Stimulated activated CD4-positive, alpha-beta T cell treated with anti-CD3 and anti-CD28 coated beads, Interleukin-1b, Interleukin-23, amount 100 ng/mL, for 1 hour (primary cell): ENCODE measurements at places on chromosomes 16 and 17.

- DNase-seq: no peak
These were observed 164.7 kb downstream of the CNTNAP4 start for GRCh38 chr16:76441876-76442275.

DNA sequence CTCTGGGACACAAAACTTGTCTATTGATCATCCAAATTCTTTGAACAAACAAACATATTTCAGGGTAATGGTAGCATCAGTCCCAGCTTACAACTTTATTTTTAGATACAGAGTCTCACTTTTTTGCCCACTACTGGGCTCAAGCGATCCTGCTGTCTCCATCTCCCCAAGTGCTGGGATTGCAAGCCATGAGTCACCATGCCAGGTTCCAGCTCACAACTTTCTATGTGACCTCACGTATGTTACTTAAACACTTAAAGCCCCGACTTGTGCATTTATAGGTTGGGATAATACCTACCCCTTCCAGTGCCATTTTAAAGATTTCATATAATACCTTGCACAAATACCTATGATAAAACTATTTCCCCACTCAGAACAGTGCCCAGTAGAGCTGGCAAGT lies 42.0 kb upstream of the KSR1 start:
- DNase-seq: no peak

DNA sequence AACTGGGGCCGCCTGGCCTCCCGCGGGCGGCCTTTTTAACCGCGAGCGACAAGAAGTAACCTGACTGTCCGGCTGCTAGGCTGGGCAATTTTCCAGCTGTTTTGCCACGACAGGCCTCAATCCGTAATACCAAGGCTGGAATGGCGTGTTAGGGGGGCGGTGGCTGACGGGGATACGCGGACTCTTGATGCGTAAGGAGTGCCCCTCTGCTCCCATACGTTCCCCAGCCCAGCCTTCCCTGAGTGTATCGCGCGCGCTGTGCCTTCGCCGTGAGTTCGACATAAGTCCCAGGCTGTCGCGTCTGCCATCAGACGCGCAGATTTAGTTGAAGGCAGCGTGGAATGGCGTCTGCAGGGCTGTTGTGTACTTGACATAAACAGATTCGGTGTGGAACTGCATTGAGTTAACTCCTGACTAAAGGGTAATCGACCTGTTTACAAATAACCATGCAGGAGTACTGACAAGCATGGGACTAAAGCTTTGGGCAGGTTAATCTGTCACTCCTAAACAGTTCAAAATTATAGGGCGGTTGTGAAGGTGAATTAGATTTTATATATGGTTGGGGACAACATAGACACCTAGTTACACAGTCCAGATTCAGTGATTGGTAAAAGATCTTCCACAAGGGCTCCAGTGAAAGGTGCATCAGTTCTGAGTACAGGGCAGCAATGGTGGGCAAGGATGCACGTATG lies 16.6 kb upstream of the ERN1 start:
- DNase-seq: no peak

DNA sequence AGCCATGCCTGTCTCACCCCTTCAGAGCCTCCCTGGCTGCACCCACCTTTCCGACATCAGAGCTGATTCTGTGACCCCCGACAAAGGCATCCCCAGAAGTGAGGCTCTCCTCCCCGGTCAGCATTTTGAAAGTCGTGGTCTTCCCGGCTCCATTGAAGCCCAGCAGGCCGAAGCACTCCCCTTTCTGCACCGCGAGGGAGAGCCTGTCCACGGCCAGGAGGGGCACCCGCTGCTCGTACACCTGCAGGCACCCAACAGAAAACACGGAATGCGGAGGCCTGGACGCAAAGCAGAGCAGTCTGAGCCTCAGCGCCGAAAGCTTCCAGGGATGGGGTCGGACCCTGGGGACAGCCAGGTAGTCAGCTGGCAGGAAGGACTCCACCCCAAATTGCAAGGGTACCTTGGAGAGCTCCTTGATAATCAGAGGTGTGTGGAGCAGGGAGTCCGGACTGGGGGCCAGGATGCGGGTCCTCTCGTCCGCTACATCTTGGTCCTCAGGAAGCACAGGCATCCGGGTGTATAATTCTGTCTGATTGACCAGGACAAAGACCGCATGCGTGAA lies 13.1 kb upstream of the RNPS1 start:
- no peak for DNase-seq

GRCh38 chr17:78806451-78806850 lies 24.4 kb upstream of the CYTH1 start:
- no peak for DNase-seq

DNA sequence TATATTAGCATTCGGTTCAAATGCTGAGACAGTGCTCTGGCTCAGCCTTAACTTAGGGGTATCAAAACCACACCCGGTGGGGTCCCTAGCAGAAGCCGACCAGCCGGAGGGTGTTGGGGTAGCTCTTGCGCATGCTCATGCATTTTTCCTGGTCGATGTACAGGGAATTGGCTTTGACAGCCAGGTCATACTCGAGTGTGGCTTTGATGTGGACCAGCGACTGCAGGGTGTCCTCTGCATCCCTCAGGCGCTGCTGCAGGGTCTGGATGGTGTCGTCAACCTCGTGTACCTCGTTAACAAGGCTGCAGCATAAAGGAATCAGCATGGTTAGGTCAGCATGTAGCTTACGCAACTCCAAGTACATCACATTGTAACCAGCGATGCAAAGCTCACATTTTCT lies 37.5 kb downstream of the TEKT3 start:
- no peak for DNase-seq

GRCh38 chr16:68355447-68356248 lies 44.8 kb downstream of the PRMT7 start:
- no peak for DNase-seq

DNA sequence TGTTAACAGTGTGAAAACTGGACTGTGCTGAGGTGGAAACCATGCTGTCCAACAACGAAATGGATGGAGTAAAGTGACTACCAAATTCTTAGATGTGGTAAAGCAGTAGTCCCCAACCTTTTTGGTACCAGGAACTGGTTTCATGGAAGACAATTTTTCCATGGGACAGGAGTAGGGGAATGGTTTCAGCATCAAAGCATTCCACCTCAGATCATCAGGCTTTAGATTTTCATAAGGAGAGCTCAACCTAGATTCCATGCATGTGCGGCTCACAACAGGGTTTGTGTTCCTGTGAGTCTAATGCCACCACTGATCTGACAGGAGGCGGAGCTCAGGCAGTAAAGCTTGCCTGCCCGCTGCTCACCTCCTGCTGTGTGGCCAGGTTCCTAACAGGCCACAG lies 11.5 kb downstream of the SLX4 start:
- DNase-seq: no peak

DNA sequence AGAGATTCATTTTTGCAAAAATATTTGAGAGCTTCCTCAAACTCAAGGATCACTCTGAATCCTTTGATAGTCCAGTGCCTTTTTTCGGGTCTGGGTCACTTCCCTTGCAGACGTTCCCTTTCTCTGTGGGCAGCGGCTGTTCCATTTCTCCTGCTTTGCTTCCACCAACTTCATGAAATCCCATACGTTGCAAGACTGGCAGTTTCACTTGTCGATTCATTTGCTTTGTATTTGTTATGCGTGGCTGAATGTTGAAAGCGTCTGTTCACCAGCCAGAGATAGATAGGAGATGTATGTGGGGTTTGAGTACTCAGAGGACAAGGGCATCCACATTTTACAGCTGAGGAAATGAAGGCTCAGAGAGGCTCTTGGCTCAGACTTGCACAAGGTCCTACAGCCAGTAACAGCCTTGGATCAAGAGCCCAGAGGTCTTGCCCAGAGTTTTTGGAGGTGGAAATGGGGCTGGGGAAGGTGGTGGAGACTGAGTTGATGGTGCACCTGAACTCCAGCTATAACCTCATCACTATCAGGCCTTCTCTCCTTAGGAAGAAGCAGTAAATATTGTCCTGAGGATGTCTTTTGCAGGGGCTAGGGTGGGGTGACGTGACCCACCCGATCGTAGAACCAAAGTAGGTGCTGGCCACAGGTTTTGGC lies 1.3 kb upstream of the CCDC102A start:
- DNase-seq: no peak

DNA sequence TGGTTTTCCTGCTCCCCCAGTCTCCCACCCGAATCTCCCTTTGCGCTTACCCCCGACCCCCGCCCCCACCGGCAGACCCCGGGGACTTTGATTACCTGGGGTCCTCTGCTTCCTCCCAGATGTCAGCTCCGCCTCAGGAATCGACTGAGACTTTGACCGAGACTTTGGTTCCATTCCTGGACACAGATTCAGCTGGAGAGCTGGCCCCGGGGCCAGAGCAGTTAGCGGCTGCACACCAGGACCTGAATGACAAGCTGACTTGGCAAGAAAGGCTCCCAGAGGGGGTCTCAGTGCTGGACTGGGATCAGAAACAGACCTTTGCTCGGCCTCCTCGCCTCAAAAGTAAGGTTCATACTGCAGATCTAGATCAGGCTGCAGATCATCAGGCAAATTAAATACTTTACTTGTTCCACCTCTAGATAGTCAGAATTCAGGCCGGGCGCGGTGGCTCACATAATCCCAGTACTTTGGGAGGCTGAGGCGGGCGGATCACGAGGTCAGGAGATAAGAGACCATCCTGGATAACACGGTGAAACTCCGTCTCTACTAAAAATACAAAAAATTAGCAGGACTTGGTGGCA lies 60.3 kb upstream of the FBXO47 start:
- DNase-seq: no peak

DNA sequence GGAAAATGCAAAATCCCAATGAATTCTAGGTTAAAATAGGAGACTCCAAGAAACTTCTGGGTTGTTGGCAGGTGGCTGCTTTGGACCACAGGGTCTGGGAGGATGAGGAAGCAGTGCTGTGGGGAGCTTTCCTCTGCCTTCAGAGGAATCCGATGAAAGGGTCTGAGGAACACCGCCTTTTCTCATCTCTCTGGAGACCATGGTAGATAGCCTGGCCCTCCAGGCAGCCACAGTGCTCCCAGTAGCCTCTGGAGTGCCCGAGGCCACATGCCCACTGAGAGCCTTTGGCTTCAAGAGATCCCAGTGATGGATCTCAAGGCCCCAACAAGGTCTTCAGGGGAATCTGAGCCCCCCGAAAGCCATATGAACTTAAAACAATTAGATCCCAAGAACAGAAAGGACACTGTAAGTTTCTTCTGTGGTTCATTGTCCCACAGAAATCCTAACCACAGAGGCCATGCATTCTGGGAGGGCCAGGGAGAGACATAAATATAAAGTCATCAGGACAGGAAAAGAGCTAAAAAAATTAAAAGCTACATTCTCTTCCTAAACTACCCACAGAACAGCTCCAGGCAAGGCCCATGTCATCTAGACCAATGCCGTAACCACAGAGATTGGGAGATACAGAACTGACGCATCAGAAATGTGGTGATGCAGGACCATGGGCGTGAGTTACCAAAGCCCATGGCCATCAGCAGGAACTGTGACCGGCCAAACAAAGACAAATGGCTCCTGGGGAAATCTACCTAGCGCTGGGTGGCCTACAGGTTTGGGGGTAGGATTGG lies 24.3 kb downstream of the TK2 start:
- no peak for DNase-seq

GRCh38 chr16:86133847-86134375 lies 234.9 kb downstream of the IRF8 start:
- DNase-seq: no peak

GRCh38 chr17:57838453-57838852 lies 11.4 kb downstream of the MRPS23 start:
- DNase-seq: no peak

DNA sequence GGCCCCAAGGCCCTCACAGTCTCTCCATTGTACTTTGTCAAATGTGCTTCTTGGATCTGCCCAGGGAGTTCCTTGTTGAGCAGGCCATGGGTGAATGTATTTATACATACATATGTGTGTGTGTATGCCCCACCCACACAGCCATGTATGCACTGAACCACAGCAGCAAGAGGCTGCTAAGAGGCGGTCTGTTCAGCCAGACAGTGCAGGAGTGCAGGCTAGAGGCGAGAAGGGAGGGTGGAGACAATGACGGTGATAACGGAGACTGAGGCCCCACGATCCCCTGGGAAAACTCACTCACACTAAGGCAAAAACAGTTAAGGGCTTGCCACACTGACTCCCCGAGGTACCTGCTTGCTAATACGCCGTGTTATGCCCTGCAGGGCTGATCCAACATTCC lies 151.0 kb upstream of the CDC42EP4 start:
- DNase-seq: no peak

DNA sequence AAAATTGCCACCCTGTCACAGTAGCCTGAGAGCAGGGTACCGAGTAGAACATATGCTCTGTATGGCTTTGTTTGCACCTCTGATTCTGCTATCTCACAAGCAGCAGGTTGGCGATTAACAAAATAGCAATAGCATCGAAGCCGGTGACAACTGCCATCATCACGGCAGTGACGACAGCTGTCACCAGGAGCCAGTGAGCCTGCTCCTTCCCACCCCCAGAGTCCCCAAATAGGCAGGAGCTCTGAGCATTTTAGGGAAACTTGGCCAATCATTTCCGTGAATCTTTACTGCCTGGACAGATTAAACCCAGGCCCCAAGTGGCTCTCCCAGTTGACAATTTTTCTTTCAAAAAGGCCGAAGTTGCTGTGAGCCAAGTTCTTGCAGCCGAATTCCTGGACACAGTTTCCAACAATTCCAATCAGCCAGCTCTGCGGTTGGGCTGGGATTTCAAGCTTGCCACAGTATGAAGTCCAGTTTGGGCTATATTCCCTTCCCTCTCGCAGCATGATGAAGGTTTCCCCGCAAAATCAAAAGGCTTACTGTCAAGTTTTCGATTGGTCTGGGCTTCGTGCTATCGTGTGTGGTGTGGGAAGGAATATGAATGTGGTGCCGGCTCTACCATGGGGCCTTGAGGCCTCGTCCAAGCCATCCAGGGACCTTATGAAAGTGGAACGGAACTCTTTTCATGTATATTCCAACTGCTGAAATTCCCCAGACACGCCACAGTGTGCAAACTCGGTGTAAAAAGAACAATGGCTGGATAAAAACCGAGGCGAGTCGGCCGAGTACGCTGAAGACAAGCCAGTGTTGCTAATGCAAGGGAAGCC lies 186.6 kb downstream of the C16orf78 start:
- no peak for DNase-seq

- DNase-seq: no peak
These were observed 33.1 kb upstream of the PHB1 start for GRCh38 chr17:49447628-49448302.

DNA sequence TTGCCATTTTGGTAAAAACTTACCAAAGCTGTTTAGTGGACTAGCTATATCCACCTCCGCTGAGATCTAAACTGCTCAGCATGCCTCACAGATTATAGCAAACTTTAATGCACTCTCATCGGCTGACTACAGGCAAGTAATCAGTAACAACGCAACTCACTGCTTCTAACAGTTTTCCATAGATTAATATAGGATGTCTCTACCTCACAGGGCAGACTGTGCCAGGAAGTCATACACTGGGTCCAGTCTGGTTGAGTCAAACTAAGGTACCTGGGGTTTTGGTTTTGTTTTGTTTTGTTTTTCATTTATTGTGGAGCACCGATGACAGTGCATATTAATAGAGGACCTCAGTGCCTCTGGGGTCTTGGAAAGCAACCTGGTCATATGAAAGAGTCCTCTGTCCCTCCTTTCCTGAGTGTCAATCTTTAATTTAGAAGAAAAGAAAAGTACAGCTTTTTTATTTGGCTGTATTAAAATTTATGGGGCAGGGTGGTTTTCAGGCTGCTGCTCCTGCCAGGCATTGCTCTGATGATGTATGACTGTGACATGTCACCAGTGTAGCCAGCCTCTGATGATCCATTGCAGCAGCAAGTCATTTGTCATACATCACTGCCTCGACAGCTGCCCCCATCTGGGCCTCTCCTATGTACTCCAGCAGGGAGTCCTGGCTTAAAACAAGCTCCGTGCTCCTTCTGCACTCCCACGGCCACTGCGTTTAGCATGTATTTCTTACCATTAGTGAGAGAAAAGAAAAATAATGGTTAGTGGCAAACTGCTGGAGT lies 854.1 kb downstream of the KCNJ2 start:
- no peak for DNase-seq
